H9 (cell line): ENCODE measurements at places on chromosomes 2 and 18.
A peak's percentile ranks its signal among the peaks of the same experiment; 100 is the strongest.

GRCh38 chr2:14288016-14288415 lies 344.5 kb upstream of the LRATD1 start:
- DNase-seq = no peak

DNA sequence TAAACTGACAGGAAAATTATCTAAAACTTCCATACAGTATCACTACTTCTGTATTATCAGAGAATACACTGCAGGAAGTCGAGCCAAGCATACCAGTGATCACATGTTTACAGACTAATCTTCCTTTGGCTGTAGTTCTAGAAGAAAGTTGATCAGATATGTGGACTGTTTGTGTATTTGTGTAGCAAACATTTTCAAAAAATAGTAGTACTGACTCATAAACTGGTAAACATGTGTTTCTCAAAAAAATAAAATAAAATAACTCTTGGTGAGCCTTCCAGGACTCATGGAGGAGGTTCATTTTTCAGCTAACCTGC lies 148.9 kb upstream of the SLC39A10 start:
- no peak for DNase-seq

DNA sequence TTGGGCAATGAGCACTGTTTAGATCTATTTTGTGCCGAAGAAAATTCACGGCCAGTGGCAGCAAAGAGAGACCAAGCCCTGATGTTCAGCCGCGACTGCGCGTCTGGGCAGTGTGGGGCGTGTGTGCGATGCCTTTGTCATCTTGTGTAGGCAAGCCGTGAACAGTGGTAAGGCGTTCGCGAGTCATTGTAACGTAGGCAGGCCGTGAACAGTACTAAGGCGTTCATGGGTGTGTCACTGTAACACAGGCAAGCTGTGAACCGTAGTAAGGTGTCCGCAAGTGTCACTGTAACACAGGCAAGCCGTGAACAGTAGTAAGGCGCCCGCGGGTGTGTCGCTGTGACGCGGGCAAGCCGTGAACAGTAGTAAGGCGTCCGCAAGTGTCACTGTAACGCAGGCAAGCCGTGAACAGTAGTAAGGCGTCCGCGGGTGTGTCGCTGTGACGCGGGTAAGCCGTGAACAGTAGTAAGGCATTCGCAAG lies 99.9 kb downstream of the NFATC1 start:
- no peak for DNase-seq

DNA sequence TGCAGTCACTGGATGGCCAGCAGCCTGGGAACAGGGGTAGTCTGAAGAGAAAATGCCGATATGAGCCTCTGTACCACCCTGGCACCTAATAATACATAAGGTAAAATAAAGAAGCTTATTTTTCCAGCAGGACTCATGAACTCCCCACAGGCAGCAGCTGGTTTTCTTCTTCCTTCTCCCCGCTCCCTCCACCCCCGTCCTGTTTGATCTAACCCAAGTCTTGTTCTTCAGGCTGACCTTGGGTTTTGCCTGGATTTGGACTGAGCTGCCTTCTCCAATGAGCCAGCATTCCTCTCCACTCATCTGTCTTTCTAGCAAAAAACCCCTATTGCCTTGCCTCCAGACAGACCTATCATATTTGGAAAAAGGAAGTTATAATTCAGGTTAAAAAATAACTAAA lies 111.8 kb downstream of the CELF4 start:
- DNase-seq = no peak

GRCh38 chr18:77250501-77250925 lies 865 bp downstream of the GALR1 start:
- DNase-seq = peak; percentile 56

GRCh38 chr2:106996171-106996769 lies 110.3 kb upstream of the ST6GAL2 start:
- no peak for DNase-seq

GRCh38 chr2:68108120-68108519 lies 45.3 kb upstream of the C1D start:
- no peak for DNase-seq

DNA sequence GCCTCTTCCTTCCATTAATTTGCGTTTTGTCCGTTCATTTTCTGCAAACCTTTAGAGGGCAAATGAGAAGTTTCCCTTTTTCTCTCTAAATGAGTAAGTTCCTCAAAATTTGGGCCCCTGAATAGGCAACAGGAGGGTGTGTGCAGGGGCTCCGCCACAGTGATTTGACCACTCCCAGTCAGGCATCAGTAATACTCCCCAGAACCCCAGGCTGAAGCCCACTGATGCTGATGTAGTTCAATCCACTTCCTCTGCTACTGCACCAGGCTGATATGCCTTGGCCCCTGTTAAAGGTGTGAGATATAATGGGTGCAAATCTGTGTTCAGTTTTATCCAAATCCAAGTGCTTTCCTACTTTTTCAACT lies 1150.0 kb downstream of the RPIA start:
- no peak for DNase-seq

GRCh38 chr18:13688191-13689136 lies 37.9 kb downstream of the FAM210A start:
- DNase-seq = no peak

DNA sequence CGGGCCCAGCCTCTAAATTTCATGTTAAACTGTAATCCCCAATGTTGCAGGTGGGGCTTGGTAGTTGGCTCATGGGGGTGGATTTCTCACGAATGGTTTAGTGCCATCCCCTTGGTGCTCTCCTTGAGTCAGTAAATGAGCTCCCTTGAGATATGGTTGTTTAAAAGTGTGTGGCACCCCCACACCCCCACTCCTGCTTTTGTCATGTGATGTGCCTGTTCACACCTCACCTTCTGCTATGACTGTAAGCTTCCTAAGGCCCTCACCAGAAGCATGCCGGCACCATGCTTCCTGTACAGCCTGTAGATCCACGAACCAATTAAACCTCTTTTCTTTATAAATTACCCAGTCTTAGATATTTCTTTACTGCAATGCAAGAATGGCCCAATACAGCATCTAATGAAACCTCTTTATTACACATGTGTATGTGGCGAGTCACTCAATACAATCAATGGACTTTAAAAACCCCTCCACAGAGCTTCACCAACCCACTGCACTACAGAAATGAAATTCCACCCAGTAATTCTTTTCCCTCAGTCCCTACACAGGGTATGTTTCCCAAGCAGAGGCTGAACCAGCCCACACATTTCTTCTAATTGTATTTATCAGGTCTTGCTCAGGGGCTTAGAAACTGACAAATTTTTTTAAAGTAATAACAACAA lies 47.3 kb downstream of the WDFY1 start:
- DNase-seq = no peak

DNA sequence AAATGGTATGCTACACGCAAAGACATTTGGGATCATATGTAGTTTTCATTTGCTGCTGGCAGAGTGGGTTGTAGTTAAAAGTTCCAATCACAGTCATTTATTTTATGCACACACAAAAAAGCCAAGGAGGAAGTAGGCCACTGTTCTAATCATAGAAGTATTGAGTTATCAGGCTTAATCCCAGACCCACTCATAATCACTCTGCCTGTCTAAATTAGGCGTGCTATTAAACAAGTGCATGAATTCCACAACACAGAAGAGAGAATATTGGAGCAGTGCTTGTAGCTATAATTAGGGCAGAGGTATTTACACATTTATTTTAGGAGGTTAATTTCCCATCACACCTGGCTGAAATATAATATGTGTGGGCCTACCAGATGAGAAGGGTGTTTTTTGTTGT lies 65.7 kb upstream of the FIGN start:
- DNase-seq = no peak

DNA sequence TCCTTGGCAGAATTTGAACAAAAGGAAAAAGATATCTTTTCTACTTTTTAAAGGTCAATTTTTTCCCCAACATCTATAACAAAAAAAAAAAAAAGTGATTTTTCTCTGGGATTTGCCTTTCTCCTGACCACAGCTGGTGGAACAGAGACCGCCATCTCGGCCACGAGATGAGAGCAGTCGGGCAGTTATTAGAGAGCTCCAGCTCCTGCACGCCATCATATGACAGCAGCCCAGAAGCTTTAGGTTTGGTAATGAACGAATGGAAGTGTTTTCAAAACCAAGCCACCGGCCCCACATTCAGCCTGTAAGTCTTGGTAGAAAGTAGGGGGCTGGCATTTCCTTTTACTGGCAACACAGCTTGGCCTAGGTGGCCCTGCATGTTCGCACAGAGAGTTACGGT lies 94.9 kb upstream of the FZD7 start:
- DNase-seq = no peak

DNA sequence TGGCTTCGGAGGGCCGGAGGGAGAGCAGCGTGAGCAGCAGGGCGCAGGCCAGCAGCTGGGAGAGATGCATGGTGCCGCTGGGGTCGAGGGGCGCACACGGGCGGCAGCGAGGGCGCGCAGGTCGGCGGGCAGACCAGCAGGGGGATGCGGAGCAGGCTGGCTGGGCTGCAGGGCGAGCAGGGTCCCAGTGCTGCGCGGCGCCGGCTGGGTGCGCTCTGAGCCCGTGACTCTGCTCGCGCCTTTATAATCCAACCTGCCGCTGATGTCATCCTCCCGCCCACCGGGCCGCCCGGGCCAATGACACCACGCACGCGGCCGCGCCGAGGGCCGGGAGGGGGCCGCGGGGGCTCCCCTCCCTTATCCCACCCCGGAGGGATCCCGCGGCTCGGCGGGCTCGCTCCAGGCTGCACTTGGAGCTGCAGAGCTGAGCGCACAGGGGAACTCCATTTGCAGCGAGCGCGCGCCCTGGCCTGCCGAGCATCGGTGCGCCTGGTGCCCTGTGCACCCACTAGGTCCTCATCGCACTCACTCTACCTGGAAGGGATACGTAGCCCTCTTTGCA lies at the start of gene NPPC:
Gene NPPC (minus strand): TSS at position 217 of the 562 bp plus-strand sequence. CDS start 147 bp downstream, at position 70.
- DNase-seq = peak; percentile 83

DNA sequence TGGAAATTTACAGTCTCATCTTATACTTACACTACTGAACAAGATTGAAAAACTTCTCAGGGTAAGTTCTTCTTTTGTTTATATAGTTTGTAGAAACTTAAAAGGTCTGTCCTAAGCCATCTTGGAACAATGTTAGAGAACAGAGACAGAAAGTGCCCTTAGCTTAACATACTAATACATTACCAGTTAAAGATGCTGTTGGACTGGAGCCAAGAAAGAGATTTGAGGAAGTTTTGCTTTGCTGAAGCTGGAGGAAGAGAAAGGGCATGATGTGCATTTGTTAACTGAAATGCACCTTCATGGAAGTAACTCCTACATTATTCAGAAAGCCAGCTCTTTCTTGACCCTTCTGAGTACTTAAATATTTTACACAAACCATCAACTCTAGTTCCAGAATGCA lies 66.5 kb upstream of the TNFRSF11A start:
- DNase-seq = no peak

DNA sequence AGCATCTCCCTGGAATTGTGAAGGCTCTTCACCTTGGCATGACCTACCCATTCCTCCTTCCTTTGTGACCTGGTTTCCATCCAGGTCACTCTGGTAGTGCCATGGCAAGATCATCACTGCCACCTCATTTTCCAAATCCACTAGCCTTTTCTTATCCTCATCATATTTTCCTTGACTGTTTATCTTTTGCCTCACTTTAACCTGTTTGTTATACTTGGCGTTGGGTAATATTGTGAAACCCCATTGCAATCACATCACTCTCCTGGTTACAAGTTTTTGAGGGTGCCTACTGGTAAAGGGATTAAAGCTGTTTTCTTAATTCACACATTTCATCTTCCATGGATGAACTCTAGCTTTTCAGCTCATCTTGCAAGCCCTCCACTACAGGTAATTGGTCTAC lies 39.1 kb upstream of the IGFBP2 start:
- no peak for DNase-seq

GRCh38 chr2:70871398-70872211 lies 36.0 kb upstream of the CD207 start:
- peak; percentile 91 for DNase-seq

DNA sequence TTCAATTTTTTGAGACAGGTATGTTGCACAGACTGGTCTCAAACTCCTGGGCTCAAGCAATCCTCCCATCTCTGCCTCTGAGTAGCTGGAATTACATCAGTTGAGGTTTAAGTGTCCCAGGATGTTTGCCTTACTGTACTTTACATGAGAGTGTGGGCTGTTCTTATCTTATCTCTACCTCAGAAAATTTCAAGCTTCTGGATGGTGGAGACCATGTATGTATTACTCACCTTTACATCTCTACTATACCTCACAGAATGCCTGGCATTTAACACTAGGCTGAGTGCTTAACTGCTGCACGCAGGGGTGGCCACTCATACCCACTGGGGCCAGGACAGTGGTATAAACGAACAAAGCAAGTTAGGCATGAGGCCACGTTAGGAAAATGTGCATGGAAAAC lies 272.0 kb upstream of the RAB12 start:
- DNase-seq = no peak
